ENCODE measurements at places on chromosomes 11 and 22. TPM values are rescaled to one million over a fixed set of nuclear protein-coding genes. Genes with fewer than 3 reads are reported as not detected.

Gene OR2AT4
- not detected for polyA plus RNA-seq

Gene MMP27
- 0.07 TPM for polyA plus RNA-seq

Gene CYP2D6
- polyA plus RNA-seq = 6.3 TPM

Gene SIK3
- polyA plus RNA-seq = 6.4 TPM

Gene KBTBD3
- polyA plus RNA-seq = 2.6 TPM

Gene SMIM38
- 0.11 TPM for polyA plus RNA-seq

Gene SERHL2
- polyA plus RNA-seq = 1.5 TPM

Gene GUCY1A2
- 0.04 TPM for polyA plus RNA-seq

Gene UQCR10
- 204 TPM for polyA plus RNA-seq

Gene IL18BP
- polyA plus RNA-seq = 4.6 TPM

Gene DAGLA
- 5.0 TPM for polyA plus RNA-seq

Gene LDHAL6A
- polyA plus RNA-seq = not detected

Gene IRF7
- 17.0 TPM for polyA plus RNA-seq

Gene CEND1
- polyA plus RNA-seq = 0.12 TPM

Gene CACNA1I
- 0.09 TPM for polyA plus RNA-seq

Gene KCNJ11
- polyA plus RNA-seq = 0.67 TPM

Gene OR9Q1
- not detected for polyA plus RNA-seq

Gene APOA5
- polyA plus RNA-seq = not detected

Gene BEST1
- polyA plus RNA-seq = 1.2 TPM

Gene MTMR2
- polyA plus RNA-seq = 5.6 TPM

Gene TSSK2
- polyA plus RNA-seq = 0.06 TPM

Gene TRPM5
- not detected for polyA plus RNA-seq

Gene TOB2
- polyA plus RNA-seq = 11.1 TPM

Gene DEPDC5
- 10.8 TPM for polyA plus RNA-seq

Gene IRAG1
- polyA plus RNA-seq = 8.6 TPM

Gene OR5L2
- not detected for polyA plus RNA-seq
